Brain pericyte (primary cell): ENCODE measurements at places on chromosomes 5 and 9.

DNA sequence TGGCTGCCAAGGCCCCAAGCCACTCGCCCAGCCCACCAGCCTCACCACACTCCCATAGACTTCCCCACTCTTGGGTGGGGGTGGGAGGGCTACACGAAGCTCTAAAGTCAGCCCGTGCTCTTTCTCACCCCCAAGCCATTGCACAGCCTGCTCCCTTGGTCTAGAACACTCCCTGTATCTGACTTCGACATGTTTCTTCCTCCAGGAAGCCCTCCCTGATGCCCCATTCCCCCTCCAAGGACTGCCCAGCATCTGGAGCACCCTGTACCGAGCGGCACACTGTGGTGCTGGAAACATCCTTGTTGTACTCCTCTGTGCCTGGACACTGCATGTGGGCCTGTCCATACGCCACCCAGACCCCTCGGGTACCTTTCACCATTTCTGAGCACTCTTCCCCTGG, 49.4 kb upstream of the KCNMB1 start:
- no peak for DNase-seq

DNA sequence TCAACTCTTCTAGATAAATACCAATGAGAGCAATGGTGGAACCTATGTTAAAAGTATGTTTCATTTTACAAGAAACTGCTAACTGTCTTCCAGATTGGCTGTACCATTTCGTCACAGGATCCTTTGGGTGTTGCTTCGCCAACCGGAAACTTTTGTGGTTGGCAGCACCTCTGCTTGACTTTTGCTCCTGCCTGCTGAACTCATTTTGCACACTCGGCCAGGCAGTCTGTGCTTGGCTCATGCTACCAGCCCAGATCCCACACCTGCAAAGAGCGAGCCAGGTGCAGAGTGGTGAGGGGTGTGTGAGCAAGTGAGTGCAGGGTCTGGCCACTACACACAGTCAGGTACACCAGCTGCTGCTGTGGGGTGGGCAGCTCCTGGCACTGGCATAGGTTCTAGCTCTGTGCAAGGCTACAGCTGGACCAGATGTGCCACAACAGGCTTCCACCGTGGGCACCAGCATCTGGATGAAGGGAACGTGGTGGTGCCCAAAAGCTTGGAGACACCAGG, 422.3 kb downstream of the PRR16 start:
- no peak for DNase-seq

DNA sequence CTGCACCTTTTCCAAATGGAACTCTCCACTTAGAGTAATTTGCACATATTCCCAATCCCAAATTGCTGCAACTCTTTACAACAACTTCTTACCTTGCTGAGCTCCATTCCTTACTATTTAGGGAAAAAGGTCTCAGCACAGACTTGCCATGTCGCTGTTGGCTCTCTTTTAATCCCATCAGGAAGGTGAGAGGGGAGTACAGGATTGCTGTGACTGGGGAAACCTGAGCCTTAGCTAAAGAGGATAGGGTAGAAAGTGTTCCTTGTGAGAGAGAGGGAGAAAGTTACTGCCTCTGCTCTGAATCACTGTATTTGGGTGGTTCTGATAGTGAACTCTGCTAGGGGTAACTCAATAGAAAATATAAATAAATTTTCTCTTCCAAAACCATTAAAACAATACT, 43.7 kb upstream of the GABRA1 start:
- no peak for DNase-seq

DNA sequence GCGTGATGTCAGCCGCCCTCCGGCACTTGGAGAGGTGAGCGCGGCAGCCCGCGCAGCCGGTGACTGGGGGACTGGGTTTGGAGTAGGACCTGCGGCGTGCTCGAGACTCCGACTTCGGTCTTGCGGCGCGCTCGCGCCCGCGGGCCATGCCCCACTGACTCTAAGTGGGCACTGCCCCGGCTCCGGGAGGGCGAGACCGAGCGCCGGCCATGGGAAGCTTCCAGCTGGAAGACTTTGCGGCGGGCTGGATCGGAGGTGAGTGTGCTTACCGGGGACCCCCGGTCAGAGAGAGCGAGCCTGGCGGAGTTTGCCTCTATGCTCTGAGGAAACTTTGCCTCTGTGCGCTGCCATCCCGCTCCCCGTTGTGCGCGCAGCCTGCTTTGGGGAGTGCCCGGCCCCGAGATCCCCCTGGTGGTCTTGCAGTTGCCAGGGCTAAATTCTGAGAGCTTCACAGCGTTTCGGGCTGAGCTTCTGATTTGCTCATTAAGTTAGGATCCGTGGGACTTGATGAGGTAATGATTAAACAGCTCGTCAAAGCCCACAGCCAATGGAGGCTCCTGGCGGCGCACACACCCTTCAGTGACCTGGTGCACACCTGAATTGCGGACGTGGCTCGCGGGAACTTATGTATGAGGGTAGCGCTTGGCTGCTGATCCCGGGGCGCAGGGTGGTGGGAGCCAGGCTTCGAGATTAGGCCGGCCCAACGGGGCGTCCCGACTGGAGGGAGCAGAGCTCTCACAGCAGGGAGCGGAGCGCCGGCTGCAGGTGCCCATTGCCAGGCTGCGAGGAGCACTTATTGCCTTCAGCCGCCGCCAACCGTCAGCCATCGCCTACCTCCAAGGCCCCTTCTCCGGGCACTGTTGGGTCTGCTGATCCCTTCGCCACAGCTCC, at the start of gene SLC25A48:
TSS of gene SLC25A48 (plus strand) at position 25 of the 891 bp plus-strand sequence. CDS start at position 210, 185 bp downstream.
- DNase-seq = no peak

- DNase-seq = peak; percentile 89
These were observed 19.2 kb downstream of the GSN start for GRCh38 chr9:121286973-121287741.

DNA sequence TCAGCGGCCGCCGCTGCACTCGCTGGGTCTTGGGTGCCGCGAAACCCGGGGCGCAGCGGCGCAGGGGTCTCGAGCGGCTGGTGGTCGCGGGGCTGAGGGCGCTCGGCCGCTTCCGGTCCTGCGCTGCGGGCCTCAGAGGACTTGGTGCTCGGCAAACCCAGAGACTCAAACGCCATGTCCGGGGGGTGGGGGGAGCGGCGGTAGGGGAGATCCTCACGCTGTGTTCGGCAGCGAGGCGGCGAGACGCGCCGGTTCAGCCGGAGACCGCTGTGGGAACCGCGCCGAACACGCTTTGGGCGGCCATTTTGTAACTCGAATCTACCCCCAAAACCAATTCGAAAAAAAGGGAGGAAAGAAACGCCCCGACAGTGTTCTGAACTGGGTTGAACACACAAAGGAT, 317.5 kb upstream of the CDH18 start:
- DNase-seq = no peak

- no peak for DNase-seq
These were observed 15.4 kb downstream of the IL9 start for GRCh38 chr5:135880278-135880677.

DNA sequence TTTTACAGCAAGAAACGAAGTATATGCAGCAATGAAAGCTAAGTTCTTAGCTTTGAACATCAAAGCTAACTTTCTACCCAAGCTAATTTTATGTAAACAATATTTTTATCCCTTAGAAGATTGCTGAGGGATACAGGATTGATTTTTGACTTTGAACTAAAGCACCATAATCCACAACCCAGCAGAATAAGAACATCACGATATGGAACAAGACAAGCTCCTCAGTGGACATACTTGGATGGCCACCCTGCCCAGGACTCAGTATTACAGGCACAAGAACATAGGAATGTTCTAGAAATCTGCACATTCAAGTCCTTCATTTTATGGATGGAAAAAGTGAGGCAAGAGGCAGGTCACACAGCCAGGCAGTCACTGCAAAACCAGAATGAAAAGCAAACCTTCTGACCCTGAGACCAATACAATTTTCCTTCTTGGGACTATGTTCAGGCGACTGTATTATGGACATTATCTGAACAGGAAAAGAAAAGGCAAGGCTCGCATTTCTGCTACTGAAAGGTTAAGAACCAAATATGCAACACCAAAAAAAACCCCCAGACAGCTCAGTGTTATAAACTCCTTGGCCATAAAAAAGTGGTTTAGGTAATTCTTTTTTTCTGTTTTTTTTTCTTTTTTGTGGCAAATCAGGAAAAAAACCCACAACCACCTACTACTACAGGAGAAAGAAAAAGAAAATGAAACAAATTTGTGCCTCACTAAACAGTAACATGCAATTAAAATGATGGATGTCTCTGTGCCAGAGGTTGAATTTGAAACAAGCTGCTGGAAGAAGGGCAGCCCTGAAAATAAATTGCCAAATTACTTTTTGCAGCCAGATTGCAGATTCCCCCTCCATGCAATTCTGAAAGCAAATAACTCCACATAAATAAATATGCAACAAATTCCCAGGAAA, 25.4 kb downstream of the EPB41L4B start:
- no peak for DNase-seq

- no peak for DNase-seq
These were observed 198.7 kb upstream of the C9orf72 start for GRCh38 chr9:27771803-27772545.

- DNase-seq = no peak
These were observed 194.4 kb upstream of the SLC27A6 start for GRCh38 chr5:128770907-128771306.

DNA sequence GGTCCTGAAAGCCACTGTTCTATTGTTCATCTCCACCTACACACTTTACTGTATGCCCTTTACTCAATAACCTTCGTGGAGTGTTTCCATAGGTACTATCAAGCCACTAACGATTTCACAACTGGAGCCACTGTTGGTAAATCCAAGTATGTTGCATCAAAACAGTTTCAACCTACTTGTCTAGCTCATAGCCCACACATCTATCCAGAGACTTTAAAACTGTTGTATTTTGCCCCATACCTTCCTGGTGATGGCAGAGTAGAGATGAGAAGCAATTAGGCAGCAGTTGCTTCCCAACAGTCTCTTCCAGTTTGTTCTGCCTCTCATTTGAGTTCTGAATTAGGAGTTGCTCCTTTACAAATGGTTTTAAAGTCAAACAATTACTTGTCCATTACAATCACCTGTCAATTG, 607 bp downstream of the FAXDC2 start:
- DNase-seq = no peak

DNA sequence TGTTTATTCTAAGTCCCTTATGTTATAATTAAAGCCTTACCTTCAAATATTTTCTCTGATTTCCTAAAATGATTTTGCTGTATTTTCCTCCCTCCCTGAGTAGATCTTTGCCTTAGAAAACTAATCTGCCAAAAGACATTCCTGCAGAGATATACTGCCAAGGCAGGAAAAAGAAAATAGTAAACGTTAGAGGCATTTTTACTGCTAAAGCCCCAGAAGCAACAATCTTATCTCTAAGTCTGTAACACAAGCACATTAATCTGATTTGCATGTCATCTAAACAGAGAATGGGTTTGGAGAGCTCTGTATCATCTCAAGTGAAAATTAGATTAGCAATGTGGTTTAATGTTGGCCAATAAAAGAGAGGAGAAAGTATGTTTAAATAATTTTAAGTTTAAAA, 847.7 kb downstream of the MAT2B start:
- no peak for DNase-seq

GRCh38 chr5:76801803-76802195, 17.0 kb upstream of the F2RL1 start:
- DNase-seq = no peak

- no peak for DNase-seq
These were observed 13.6 kb upstream of the ALDOB start for GRCh38 chr9:101449071-101449721.
